ENCODE measurements at places on chromosomes 1 and 21. TPM values are rescaled to one million over a fixed set of nuclear protein-coding genes. Genes with fewer than 3 reads are reported as not detected.

Gene LRP8
- 3.8 TPM for total RNA-seq

Gene CELA3A
- not detected for total RNA-seq

Gene CSF3R
- 5.3 TPM for total RNA-seq

Gene LHX8
- total RNA-seq, result 1.6 TPM

Gene TNFRSF1B
- 11.7 TPM for total RNA-seq

Gene DCST1
- not detected for total RNA-seq

- DNase-seq, result no peak
Measured at GRCh38 chr1:38488162-38488898, 371.2 kb downstream of the RRAGC start.

GRCh38 chr1:35598895-35599294 lies 25.8 kb downstream of the TFAP2E start:
- no peak for DNase-seq

- no peak for DNase-seq
Measured at GRCh38 chr21:45000637-45001133, 60.9 kb downstream of the SLX9 start.

DNA sequence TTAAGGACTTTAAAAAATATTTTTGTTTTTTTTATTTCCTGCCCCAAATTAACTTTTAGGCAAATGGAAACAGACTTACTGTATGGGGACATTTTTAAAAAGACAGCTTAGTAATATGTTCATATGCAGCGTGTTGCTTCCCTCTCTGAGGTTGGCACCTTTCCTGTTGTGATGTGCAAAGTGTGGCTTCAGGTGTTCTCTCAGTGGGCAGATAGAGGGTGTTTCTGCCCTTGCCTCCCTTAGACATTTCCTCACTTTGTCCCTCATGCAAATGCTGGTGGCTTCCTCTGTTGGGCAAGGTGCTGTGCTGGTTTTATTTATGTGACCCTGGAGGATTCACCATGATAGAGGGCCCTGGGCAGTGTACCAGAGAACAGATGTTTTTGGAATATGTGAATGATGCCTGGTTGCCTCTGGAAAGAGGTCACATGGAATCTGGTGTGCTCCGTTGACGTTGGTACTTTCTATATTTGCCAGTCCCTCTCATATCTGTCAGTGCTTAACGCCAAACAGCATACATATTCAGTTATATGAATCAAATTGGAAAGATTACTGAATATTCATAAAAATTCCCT lies 123.5 kb downstream of the PATJ start:
- DNase-seq, result no peak

- no peak for DNase-seq
Measured at GRCh38 chr1:177171536-177172123, 872 bp downstream of the BRINP2 start.

DNA sequence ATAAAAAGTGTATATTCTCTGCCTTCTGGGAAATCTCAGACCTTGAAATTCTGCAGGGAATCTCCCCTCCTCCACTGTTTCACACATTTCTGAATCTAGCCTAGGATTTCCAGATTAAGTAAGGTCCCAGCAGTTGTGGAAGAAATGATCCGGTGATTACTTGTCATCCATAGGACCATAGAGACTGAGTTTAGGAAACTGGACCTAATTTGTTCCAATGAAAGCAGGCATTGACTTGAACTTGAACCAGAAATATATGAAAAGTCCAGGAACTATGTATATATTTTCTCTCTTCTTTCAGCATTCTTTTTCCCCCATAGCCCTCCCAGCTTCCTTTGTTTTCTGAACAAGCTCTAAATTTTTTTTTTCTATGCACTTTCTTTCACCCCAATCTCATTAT lies 149.5 kb upstream of the SPAG17 start:
- DNase-seq, result no peak

DNA sequence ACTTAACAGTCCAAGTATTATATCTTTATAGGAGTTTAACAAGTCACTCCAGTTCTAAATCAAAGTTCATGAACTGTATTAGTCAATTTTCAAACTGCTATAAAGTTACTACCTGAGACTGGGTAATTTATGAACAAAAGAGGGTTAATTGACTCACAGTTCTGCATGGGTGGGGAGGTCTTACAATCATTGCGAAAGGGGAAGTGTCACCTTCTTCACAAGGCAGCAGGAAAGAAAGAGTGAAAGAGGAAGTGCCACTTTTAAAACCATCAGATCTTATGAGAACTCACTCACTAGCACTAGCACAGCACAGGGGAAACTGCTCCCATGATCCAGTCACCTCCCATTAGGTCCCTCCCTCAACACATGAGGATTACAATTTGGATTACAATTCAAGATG lies 70.0 kb downstream of the CLCA4 start:
- peak; percentile 69 for DNase-seq

Data from urinary bladder (tissue), 4 donors.